Dorsolateral prefrontal cortex (tissue), 122 donors: ENCODE measurements at places on chromosomes 16 and 17.
A peak's percentile ranks its signal among the peaks of the same experiment; 100 is the strongest.

- peak; percentile 38 for DNase-seq
These were observed 7.8 kb downstream of the RARA start for GRCh38 chr17:40316571-40317344.

DNA sequence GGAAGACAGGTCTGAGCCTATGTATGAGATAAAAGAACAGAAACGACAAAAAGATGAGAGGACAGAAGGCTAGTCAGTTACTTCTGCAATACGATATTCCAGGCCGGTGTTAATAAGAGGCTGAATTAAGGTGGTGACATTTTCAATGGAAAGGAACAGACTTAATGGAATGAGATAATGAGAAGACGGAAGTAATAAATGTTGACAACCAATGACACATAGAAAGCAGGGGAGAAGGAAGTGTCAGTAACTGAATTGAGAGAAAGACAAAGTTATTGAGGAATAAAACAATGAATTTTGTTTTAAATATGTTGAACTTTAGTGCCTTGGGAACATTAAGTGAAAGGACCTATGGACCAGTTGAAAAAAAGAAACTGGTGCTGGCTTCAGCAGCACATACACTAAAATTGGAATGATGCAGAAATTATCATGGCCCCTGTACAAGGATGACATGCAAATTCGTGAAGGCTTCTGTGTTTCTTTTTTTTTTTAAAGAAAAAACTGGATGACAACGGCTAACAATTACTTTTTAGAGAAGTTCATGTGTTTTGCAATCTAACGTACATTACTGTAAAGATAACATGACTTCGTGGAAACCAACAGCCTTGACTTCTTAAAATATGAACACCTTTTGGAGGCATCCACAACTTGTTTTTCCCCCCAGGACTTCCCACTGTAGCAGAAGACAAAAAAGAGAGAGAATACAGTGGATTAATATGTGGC is 18.5 kb upstream of the CPD start:
- no peak for DNase-seq

- DNase-seq = no peak
These were observed 32.8 kb downstream of the NETO2 start for GRCh38 chr16:47110939-47111338.

DNA sequence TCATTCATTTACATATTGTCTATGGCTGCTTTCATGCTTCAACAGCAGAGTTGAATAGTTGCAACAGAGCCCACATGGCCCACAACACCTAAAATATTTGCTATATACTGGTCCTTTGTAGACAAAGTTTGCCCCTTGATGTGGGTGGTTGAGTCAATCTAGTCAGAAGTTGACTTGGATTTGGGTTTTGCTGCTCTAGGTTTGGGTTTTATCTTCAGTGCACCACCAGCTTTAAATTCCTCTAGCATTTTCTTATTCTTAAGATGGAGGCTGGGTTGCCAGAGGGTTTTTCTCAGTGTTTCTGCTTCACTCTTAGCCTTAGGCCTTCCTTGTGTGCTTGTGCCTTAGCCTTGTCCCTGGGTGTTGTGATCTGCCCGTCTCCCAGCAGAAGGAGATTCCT is 51.0 kb downstream of the CCDC182 start:
- DNase-seq = no peak

GRCh38 chr16:87802670-87803069 is 36.9 kb upstream of the KLHDC4 start:
- DNase-seq = no peak

DNA sequence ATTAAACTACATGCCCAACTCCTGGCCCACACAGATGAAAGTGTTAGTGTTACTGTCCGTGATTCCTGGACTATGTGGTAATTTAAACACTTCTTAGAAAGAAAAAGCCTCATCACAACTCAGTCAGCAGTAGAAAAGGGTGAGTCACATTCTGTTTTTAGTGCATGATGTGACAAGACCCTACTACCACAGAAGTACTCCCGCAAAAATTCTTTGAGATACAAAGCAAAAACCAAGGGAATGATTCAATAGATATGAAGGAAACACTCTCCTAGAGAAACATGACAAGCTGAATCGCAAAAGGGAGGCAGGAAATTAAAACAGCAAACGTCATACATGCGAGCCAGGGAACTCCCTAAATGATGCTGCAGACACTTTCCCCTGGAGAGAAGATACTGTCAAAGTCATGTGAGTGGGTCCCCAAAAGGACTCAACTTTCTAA is 14.4 kb downstream of the SNN start:
- DNase-seq = no peak

DNA sequence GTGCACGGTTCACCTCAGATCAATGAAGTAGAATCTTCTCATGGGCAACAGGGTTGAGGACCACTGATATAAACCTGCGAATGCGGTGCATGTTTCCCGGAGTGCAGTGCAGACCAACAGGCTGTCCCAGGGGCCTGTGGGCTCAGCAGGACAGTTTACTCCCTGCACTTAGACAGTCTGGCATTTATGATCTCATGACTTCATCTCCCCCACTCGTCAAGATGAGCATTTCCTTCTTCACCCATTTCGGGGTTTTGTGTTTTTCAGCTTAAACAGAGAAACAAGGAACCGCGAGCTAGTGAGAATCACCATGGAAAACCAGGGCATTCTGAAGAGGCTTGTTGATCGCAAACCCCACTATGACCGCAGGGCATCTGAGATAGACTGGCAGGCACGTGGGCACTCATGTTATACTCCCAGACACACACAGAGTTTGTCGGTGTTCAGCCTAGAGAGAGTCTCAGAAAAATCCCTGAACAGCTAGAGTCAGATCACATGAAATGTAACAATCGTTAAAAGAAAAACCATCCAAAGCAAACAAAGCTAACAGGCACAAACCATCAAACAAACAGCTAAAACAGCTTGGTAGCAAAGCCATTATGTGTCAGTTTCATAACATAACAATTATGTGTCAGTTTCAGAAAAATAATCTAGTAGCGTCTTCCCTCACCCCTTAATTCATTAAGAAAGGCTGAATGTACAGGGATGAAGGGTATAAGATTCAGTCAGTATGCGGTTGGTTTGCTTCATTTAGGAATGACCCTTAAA is 2.9 kb downstream of the CFAP97D1 start:
- DNase-seq = no peak

DNA sequence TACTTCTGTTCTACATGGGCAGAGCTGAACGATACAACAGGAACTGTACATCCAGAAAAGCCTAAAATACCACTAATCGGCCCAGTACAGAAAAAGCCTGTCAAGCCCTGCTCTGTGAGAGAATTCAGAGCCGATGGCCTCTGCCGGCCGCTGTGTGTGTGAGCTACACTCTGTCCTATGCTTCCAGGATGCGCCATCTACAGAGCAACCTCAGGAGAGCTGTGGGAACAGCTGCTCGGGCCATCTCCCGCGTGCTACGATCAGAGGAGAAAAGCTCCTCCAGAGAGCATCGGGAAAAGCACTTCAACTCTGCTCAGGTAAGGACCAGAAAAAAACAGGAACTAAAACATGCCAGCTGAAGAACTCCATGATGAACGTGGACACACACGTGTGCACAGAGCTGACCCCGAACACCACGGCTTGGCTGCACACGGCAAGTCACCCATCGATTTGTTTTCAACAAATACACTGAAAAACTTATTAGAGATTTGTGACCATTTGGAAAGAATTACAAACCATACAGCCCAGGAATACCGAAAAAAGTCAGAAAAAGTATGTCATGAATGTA is 115.9 kb downstream of the ANKRD11 start:
- DNase-seq = peak; percentile 72

GRCh38 chr17:28716740-28717577 is 709 bp downstream of the RAB34 start:
- DNase-seq = no peak

- DNase-seq = no peak
These were observed 204.1 kb upstream of the NLRP1 start for GRCh38 chr17:5788266-5788900.

GRCh38 chr17:11372692-11373091 is 131.7 kb downstream of the SHISA6 start:
- DNase-seq = no peak

DNA sequence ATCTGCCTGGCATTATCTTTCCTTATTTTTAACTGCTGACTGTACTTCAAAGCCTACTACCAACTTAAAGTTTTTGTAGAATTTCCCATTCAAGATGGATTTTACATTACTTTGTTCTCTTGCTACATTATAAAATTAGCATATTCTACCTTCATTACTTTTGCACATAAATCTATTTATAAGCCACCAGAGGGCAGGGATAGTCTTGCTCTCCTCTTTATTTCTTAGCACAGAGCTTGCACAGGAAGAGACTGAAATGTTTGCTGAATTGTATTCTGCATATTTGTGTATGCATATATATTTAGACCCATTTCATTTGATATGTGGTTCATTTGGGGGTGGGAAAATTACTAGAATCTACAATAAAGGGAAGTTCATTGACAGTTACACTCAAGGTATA is 108.0 kb downstream of the SKAP1 start:
- no peak for DNase-seq

DNA sequence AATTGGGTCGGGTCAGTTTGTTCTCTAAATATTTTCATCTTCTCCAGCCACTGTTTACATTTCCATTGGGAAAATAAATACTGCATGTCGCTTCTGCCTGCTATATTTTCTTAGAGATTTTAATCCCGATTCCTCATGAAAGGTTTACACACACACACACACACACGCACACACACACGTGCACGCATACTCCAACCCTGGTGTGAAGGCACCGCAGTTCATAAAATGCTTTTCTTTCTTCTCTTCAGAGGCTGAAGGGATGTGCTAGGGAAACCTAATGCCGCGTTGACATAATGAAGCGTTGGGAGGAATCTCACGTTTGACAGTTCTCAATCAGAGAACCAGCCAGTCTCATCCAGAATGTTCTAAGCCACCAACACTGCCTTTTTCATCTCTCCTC is 222.9 kb upstream of the IRX3 start:
- DNase-seq = no peak

DNA sequence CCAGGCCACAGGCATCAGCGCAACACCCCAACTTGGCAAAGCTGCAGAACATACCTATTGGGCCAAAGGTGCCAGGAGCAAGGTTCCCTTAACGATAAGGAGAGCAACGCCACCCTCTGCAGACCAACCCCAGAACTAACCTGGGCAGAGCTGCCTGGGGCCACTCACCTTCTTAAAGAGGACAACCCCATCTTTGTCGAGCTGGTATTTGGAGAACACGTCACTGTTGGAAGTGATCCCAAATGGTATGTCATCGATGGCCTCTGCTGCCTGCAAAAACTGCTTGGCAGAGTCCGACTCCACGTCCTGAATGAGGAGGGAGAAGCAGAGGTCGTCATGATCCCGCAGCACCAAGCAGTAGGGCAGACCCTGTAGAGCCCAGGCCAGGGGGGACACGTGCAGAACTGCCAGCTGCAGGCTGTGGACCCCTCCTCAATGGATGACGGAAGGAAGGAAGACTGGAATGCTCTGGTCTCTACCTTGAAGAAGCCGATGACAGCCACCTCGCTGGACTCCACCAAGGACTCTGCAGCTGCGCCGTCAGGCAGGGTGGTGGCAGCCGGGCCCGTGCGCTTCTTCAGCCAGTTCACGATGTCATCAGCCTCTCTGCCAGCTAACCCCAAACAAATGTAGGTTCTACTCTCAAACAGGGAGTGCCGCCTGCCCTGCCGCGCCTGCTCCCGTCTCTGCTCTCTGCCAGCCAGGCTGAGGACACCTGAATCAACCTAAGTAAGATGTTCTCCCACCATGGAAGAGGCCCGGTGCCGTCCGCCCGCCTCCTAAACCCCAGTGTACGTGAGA is 5.2 kb downstream of the P4HB start:
- DNase-seq = no peak

DNA sequence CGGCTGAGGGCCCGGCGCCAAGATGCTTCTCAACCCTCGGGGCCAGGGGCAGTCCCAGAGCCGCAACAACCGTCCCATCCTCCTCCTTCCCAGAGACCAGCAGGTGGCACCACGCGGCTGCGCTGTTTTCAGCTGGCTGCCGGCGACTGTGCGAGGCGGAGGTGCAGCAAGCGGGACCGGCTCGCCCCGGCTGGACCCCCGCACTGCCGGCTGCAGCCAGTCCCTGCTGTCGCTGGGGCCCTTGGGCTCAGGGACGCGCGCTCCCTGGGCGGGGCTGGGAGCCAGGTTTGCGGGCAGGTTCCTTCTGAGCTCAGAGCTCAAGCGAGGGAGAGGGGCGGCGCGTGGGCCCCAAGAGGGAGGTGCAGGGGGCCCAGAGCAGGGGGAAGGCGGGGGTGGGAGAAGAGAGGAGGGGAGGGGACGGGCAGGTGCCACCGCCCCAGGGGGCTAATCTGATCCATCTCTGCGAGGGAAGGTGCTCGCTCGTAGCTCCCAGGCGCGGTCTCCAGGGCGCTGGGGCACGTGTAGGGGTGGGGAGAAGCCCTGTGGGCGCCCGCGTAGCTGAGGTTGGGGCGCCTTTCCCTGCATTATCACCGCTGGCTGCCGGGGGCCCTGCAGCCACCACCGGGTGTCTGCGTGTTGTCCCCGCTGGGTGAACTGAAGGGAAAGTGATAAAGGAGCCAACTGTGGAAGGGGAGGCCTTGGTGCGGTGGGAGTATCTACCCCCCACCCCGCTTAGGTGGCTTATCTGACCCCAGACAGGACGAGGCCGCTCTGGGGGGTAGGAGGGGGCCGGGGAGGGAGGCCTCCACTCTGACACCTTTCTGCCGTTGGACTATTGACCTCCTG is 24.2 kb downstream of the STAT5A start:
- peak; percentile 84 for DNase-seq

DNA sequence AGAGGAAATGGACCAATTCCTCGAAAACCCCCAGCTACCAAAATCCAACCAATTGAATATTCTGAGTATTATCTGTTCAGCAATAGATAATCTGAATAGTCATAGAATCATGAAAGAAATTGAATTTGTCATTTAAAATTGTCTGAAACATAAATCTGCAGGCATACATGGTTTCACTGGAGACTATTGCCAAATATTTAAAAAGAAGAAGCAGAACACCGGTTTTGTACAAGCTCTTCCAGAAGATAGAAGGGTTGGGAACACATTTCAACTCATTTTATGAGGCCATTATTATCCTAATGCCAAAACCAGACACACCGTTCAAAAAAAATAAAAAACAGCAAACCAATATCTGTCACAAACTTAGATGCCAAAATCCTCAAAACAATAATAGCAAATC is 195.5 kb downstream of the RPTOR start:
- no peak for DNase-seq

DNA sequence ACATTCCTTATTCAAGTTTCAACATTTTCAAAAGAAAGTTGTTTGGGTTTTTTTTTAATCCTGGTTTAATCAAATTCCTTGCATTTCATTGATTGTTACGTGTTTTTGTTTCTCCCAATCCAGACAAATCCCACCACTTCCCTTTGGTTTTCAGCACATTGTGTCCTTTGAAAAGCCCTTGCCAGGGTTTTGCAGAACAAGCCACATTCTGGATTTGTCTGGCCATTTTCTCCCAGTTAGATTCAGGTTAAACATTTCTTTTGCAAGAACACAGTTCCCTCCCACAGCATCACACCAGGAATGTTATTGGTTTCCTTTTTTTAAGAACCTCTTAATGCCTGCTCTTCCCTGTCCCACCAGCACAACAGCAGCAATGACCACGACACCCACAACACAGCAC is 278.0 kb upstream of the SALL1 start:
- no peak for DNase-seq
